Panc1 (cell line): ENCODE measurements at places on chromosomes 12 and 14.

DNA sequence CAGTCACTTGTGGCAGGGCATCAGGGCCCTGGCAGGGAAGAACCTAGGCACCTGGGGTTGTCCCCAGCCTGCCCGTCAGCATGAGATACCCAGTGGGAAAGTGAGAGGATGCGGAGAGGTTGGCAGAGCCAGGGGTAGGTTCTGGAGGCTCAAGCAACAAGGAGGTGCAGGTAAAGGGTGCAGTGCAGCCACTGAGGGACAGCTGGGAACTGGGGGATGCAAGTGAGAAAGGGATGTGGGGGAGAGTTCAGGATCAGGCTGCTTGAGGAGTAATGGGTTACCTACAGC, 18.7 kb downstream of the VASH1 start:
- DNase-seq, result no peak

- DNase-seq, result no peak
Measured at GRCh38 chr12:6074979-6075585, 49.4 kb downstream of the VWF start.

DNA sequence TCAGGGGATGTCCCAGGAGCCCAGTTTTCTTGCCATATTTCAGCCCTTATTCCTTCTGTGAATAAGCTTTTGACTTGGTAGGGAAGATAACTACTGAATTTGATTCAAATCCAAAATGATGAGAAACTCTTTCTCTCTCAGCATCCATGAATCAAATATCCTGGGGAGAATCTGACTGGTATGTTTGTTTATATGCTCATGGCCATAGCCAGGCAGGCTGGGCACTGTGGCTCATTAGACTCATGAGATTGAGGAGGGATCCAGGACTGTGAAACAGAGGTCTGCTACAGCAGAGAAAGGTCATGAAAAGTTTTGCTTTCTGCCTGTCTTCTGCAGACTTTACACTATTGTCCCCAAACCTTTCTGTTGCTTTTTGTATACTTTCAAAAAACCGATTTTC, 346.4 kb upstream of the ATP2B1 start:
- no peak for DNase-seq

GRCh38 chr12:79393842-79394241, 296.9 kb downstream of the PAWR start:
- DNase-seq, result no peak

DNA sequence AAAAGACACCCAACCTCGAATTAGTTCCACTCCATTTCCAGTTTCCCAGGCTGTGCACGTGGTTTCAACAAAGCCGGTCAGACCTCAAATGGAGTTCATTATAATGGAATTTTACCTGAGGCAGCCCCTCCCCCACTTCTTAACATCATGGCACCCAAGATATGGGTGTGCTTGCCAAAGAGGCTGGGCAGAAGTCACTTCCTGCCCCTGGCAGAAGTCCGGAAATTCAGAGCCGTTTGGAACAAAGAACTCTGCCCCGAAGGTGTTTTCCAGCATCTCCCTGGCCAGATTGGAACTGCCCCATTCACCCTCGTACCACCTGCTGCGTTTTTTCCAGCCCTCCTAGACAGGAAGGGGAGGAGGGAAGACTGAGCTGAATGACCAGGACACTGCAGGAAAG, 8.2 kb downstream of the VDR start:
- no peak for DNase-seq

DNA sequence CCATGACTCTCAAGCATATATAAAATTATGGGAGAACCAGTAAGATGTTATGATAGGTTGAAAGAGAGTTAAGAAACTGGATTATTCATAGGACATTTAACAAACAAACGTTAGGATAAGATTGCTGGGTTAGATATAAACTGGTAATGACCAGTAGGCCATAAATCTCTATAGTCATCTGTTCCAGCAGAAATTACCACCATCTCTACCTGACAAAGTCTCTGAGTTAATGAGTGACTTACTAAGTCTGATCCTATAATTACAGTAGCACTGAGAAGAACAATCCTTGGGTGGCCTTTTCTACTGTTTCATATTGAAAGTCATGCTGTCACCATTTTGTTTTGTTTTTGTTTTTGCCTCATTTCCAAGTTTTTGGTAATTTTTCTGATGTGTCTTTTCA, 136.9 kb upstream of the CNOT2 start:
- no peak for DNase-seq

GRCh38 chr14:23443411-23443812, 8.0 kb upstream of the MYH7 start:
- no peak for DNase-seq

- no peak for DNase-seq
Measured at GRCh38 chr12:79689061-79689476, 1.7 kb downstream of the PAWR start.

DNA sequence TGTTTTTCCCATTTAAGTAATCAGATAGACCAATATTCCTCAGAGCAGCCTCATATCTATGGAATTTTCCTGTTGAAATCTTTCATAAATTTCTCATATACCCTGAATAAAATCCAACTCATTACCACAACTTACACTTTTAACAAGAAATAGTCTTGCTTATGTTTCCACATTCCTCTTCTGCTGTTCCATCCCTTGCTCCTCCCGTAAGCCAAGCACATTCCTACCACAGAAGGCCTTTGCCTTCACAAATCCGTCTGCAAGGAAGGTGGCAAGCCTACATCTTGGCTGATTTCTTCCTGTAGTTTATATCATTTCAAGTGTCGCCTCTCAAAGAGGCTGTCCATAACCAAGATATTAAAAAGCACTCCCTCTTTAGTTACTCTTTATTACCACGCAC, 127.7 kb downstream of the C12orf50 start:
- no peak for DNase-seq

DNA sequence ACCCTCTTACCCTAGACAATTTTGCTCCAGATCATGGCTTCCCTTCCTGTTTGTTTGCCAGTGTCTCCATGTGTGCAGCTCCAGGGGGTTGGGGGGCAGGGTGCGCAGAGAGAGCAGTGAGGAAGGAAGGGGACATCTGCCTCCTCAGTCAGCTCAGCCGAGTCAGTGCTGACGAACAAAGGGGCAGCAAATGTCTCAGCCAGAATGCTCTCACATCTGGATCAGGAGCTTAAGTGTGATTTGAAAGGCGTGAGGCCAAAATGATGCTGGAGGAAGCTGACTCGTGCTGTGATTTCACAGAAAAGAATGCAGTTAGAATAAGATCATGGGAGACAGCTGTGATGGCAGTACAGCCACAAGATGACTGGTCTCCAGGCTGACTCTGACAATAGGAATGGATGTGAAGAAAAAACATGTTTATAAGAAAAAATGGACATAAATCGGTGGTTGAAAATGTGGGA, 27.1 kb upstream of the CDK17 start:
- peak; percentile 93 for DNase-seq

DNA sequence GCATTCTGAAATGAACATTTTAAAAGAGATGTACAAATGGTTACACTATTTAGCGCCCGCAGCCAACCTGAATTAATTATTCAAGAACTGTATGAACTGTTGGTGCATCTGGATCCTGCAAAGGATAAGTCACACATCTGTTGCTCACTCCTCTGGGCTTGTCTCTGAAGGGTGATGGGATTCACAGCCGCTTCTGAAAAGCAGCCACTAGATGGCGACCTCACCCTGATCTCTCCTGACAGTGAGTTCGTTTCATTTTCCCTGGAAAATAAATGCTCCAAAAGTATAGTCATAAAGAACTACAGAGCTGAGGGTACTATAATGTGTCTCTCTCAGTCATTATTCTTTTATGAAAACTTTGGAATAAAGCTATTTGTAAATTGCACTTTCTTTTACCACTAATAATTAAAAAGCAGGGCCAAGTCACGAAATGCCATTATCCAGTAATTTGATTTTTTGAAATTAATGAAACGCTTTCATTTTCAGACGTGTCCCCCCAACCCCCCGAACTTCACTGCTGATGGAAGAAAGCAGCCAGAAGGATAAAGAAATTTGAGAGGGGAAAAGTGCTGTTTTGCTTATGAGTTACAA, 789.6 kb downstream of the NRXN3 start:
- peak; percentile 42 for DNase-seq

DNA sequence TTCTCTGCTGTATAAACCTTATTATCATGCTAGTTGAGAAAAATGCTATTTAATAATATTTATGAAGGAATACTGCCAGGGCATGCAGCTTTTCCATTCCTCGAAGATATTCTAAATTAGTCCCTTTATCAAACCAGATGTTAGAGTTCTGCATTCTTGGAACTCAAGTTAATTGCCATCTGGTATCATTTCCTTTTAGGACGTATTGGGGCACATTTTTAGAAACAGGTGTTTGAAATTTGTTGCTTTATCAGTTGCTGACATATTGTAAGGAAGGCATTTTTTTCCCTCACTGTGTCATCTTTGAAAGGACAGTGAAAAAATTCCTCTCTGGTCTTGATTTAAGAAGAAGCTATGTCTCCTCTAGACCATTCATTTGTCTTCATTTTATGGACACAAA, 471.2 kb upstream of the PRICKLE1 start:
- DNase-seq, result no peak

- DNase-seq, result no peak
Measured at GRCh38 chr12:124440841-124441381, 126.5 kb downstream of the NCOR2 start.

GRCh38 chr12:55938826-55939501, 8.0 kb downstream of the DGKA start:
- no peak for DNase-seq

DNA sequence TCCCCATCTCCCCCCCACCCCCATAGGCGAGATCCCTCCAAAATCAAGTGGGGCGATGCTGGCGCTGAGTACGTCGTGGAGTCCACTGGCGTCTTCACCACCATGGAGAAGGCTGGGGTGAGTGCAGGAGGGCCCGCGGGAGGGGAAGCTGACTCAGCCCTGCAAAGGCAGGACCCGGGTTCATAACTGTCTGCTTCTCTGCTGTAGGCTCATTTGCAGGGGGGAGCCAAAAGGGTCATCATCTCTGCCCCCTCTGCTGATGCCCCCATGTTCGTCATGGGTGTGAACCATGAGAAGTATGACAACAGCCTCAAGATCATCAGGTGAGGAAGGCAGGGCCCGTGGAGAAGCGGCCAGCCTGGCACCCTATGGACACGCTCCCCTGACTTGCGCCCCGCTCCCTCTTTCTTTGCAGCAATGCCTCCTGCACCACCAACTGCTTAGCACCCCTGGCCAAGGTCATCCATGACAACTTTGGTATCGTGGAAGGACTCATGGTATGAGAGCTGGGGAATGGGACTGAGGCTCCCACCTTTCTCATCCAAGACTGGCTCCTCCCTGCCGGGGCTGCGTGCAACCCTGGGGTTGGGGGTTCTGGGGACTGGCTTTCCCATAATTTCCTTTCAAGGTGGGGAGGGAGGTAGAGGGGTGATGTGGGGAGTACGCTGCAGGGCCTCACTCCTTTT, 2.7 kb downstream of the GAPDH start:
- no peak for DNase-seq

DNA sequence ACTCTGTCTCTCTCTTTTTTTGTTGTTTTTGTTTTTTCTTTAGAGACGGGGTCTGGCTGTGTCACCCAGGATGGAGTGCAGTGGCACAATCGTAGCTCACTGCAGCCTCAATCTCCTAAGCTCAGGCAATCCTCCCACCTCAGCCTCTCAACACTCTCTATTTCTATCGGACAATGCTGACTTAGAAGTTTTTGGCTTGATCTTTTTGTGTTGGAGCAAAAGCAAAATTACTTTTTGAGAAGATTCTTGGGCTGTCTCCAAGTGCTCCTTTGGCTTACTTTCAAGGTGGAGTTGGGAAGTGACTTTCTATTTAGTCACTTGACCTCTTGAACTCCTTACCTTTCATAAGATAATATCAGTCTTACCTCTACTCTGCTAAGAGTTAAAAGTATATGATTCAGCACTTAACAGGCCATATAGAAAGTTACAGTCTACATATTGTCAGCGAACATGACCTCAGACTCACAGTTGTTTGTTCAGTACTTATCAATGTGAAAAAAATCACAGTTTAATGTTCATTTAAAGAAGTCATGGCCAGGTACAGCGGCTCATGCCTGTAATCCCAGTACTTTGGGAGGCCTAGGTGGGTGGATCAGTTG, 15.4 kb upstream of the MIA2 start:
- DNase-seq, result peak; percentile 45

DNA sequence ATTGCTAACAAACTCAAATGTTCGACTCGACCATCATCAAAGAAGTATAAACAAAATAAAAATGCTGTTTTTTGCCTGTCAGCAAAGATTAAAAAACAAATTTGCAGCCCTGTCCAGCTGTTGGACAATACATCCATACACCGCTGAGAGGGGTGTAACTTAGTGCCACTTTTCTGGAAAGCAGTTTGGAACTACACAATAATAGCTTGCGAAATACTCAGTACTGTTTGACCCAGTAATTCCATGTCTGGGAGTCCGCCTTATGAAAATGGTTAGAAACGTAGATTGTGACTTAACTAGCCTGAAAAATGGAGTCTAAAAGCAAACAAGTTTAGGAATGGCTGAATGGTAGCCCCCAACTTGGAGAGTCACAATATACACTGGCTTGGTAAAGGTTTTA, 6.4 kb downstream of the USP30 start:
- DNase-seq, result no peak

- no peak for DNase-seq
Measured at GRCh38 chr12:125470838-125471783, 405.9 kb downstream of the AACS start.

GRCh38 chr12:92506891-92507290, 195.9 kb upstream of the PLEKHG7 start:
- no peak for DNase-seq

DNA sequence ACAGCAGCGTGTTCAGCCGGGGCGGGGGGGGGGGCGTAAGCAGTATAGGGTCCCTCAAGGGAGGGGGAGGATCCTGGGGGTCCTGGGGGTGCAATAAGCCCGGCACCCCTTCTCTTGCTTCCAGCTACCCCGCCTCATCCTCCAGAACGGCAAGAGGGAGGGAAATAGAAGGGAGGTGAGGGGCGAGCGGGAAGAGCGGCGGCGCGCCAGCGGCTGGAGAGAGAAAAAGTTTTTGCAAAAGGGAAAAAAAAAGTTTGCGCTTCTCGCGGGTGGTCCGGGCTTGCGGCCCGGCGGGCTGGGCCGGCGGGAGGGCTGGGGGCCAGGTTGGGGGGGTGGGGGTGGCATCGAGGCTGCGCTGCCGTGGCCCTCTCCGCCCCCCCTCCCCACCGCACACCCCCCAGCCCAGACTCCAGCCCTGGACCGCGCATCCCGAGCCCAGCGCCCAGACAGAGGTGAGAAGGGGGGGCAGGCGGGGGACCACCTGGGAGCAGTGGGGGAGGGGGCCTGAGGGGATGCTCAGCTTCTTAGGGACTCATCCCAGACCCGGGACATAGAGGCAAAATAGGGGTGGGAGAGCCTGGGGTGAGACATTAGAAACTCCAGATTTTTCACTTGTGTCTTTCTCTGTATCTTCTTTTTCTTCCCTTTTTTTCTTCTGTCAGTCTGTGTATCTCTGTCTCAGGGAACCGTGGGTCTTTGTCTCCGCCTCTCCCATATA, at the start of gene GLI1:
Gene GLI1 (plus strand): TSS at position 36 of the 718 bp plus-strand sequence. CDS start 3,907 bp downstream, outside the sequence.
- DNase-seq, result no peak

DNA sequence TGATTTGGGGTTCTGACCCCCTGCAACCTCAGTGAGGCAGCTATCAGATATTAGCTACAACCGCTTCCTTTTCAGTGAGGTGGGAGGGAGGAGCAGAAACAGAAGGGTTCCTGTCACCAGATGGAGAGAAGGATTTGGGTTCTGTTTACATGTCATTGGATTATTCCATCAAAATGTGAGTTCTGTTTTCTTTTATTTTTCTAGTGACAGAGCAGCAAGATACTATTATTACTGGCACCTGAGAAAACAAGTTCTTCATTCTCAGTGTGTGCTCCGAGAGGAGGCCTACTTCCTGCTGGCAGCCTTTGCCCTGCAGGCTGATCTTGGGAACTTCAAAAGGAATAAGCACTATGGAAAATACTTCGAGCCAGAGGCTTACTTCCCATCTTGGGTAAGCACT, 52.8 kb downstream of the FRMD6 start:
- DNase-seq, result no peak

GRCh38 chr14:76109087-76109880, 42.4 kb upstream of the GPATCH2L start:
- DNase-seq, result no peak
